ENCODE measurements at places on chromosomes 13 and 19.

DNA sequence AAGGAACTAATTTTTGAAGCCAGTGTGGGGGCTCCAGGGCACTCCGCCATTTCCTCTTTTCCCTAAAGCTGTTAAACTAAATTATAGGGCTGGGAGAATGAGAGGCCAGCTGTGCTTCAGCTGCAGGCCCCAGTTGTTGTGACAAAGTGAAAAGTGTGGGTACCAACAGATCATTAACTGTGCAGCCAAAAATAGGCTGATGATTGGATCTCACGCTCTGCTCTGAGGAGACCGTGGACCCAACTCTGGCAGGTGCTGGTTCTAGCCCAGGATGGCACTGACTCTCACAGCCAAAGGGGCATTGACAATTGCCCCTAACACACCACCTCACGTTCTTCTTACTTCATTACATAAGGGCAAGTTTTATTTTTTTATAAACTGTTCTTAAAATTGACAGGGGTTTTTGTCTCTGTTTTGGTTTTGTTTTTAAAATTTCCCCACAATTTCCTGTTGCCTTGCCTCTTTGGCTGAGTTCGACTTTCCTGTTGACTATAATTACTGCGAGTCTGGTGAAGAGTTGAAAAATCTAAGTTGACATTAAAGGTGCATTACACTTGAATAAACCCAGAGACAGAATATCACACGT, 391.0 kb downstream of the FGF9 start:
- DNase-seq: no peak

- DNase-seq: no peak
Measured at GRCh38 chr13:85974608-85975366, 175.6 kb upstream of the SLITRK6 start.

GRCh38 chr19:49149652-49150105, 5.5 kb downstream of the HRC start:
- no peak for DNase-seq

GRCh38 chr13:99003851-99004471, 26.1 kb upstream of the DOCK9 start:
- no peak for DNase-seq

- no peak for DNase-seq
Measured at GRCh38 chr19:39736088-39736487, 1.7 kb downstream of the CLC start.

GRCh38 chr19:23868630-23869029, 46.1 kb upstream of the ZNF726 start:
- DNase-seq: no peak

- DNase-seq: no peak
Measured at GRCh38 chr19:46634656-46635218, 1.3 kb downstream of the GNG8 start.

GRCh38 chr19:47027586-47028088, 8.0 kb downstream of the NPAS1 start:
- DNase-seq: no peak

- no peak for DNase-seq
Measured at GRCh38 chr19:1651568-1652291, 685 bp downstream of the TCF3 start.

GRCh38 chr19:42794765-42795164, 29.3 kb upstream of the PSG8 start:
- no peak for DNase-seq
